Stimulated activated CD8-positive, alpha-beta memory T cell treated with anti-CD3 and anti-CD28 coated beads, Interleukin-2, amount 100 ng/mL, for 1 hour (primary cell): ENCODE measurements at places on chromosomes 1 and 21.
A peak's percentile ranks its signal among the peaks of the same experiment; 100 is the strongest.

DNA sequence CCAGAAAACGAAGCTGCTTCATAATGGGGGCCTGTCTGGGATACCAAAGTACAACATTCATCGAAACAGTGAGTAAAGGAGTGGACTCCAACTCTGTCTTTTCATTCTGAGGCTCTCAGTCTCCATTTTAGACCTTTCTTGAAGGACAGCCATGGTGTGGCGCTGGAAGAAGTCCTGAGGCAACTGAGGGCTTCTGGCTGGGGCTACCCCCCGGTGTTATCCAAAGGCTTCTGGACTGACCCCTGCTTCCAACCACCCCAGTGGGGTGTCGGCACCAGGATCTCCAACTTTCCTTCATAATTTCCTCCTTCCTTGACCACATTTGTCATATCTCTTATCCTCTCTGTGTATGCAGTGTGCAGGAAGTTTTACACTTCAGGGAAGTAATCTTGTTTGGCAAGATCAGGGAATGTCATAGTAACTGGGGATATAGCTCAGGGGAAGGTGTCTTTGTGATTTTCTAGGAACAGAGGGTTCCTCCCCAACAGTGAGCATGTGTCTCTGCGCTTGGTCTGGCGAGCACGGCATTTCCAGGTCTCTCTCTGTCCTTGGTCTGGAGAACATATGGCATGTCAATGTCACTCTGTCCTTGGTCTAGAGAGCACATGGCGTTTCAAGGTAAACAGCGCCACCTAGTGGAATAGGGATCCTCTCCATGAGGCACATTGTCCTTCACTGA lies 19.4 kb upstream of the BSDC1 start:
- peak; percentile 54 for DNase-seq

- DNase-seq: no peak
Measured at GRCh38 chr1:66788231-66788939, 12.7 kb downstream of the INSL5 start.

DNA sequence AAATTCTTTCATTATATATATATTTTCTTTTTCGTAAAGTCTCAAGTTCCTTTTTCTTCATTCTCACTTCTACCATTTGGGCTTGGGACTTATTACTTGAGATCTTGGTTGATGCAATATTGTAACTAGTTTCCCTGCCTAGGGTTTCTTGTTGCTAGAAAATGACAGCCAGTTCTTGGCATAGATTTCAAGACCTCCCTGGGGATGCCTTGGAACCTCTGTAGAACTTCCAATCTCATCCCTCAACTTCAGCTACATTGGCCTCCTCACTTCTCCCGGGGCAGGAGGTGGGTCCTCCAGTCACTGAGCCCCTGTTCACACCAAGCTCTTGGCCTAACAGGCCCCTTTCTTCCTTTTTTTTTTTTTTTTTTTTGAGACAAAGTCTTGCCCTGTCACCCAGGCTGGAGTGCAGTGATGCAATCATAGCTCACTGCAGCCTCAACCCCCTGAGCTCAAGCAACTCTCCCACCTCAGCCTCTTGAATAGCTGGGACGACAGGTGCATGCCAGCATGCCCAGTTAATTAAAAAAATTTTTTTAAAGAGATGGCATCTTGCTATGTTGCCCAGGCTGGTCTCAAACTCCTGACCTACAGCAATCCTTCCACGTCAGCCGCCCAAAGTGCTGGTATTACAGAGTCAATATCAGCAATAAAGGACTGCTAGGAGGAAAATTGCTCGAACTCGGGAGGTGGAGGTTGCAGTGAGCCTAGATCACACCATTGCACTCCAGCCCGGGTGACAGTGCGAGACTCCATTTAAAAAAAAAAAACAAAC lies 33.1 kb downstream of the MAP3K7CL start:
- no peak for DNase-seq

DNA sequence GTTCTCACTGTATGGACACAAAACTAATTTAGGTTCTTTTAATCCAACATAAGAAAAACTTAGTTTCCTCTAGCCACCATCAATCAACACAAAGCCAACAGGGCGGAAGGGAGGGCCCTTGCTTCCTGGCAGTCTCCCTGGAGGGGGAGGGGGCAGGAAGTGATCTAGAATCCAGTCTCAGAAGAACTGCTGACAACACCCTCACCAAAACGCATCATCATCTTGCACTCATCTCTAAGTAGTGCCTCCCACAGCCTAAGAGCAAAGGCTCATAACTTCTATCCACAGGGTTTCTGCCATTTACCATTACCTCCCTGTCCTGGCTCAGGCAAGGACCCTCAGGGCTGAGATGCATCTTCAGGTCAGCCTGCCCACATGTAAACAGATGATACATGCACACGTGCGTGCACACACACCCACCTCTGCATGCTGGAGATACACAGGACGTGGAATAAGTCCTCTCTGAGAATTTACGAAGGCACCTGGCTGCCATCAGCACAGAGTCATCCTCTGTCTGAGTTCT lies 20.5 kb downstream of the HIVEP3 start:
- DNase-seq: no peak

DNA sequence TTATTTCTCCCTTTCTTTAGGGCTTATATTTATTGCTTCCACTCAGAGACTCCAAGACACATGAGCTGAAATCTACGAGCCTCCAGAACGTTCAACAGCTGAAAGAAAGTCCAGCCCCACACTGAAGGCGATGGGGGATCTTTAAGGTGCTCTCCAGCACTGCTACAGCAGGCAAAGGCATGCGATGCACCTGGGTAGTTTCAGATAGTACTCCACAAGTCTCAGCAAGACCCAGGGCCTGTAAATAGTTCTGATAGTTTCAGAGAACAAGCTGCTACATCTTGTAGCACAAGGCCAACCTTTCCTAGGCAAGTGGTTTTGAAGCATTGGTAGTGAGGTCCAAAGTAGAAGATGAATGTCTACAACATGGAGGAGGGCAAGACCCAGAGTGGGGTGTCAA lies 2.2 kb upstream of the HSD3B1 start:
- no peak for DNase-seq

DNA sequence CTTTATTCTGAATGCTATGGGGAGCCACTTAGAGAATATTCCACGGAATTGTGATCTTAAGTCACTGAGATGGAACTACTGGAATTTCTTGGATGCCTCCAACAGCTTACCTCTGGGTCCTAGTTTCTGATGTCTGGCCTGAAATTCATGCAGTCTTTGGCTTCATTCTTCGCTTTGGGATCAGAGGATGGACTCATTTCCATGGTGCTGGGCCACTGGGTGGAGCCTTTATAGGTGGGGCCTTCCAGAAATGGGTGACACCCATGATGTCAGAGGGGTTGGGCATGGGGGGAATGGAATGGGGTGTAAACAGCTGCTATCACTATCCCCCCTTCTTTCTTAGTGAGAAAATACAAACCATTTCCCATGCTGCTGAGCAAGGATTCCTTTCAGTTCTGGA lies 73.7 kb upstream of the FGGY start:
- DNase-seq: no peak

- DNase-seq: no peak
Measured at GRCh38 chr1:36083635-36084496, at the start of gene TEKT2. TSS of gene TEKT2 (plus strand) at chr1:36084094. CDS start at chr1:36084922, 828 bp downstream.

DNA sequence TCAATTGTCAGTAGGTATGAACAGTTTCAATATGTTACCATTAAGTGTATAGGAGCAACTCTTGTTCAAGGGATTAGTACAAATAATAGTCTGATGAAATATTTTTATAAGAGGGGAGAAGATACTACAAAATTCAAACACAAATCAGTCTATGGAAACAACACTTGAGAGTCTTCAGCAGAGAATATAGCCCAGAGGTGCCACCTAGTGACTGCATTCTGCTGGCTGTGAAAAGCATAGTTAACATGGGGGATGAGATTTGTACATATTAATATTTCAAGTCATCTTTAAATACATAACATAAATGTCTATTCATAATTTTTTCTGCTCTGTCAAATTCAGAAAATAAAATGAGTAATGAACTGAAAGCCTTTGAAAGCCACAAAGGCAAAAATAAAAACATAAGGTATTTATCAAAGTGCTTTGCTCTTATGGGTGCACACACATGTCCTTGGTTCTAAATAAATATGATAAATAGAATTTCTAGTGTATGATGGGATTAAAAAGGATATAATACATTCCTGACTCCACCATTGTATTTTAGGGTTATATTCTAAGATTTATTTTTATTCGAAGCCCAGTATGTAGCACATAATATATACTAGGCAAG lies 440.9 kb upstream of the ZRANB2 start:
- no peak for DNase-seq

GRCh38 chr21:43740497-43741156 lies 21.7 kb downstream of the PDXK start:
- no peak for DNase-seq

- no peak for DNase-seq
Measured at GRCh38 chr1:205782627-205783432, 7.5 kb upstream of the RAB29 start.

DNA sequence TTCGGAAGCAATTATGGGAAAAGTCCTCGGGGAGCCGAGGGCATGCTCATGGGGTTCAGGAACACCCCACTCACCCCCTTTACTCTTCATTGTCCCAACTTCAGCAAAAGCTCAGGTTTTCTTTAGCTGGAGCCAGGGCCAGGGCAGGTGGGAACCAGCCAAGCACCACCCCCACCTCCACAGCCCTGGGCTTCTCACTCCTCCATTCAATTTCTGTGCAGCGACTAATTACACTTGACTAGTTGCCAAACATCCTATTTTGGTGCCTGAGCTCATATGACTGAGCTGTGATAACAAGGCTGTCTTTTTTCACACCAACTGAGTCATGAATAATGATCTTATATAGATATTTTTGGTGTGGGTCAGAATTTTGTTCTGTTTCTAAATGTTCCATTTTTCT lies 257.2 kb upstream of the AJAP1 start:
- no peak for DNase-seq

- DNase-seq: no peak
Measured at GRCh38 chr1:229645324-229645993, 19.4 kb downstream of the URB2 start.

- no peak for DNase-seq
Measured at GRCh38 chr1:17186216-17186909, 18.6 kb upstream of the PADI1 start.

DNA sequence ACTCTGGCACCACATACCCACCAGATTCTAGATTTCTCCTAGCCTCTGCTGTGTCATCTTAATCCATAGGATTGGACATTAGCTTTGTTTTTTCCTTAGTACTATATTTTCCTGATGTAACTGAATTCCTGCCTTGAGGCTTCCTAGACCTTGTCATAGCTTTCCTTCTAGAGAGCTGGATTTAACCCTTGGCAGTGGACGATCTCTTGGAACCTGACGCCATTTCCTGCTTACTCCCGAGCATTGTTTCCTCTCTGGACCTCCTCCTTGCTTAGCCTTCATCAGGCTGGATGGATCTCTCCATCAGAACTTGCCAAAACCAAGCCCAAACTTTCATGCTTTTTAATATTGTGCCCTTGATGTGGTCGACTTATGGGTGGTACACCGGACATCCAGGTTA lies 1.5 kb downstream of the APOBEC4 start:
- DNase-seq: no peak

- DNase-seq: no peak
Measured at GRCh38 chr1:168135116-168135920, 1.4 kb downstream of the GPR161 start.

- no peak for DNase-seq
Measured at GRCh38 chr1:55043011-55043410, 3.7 kb downstream of the PCSK9 start.

DNA sequence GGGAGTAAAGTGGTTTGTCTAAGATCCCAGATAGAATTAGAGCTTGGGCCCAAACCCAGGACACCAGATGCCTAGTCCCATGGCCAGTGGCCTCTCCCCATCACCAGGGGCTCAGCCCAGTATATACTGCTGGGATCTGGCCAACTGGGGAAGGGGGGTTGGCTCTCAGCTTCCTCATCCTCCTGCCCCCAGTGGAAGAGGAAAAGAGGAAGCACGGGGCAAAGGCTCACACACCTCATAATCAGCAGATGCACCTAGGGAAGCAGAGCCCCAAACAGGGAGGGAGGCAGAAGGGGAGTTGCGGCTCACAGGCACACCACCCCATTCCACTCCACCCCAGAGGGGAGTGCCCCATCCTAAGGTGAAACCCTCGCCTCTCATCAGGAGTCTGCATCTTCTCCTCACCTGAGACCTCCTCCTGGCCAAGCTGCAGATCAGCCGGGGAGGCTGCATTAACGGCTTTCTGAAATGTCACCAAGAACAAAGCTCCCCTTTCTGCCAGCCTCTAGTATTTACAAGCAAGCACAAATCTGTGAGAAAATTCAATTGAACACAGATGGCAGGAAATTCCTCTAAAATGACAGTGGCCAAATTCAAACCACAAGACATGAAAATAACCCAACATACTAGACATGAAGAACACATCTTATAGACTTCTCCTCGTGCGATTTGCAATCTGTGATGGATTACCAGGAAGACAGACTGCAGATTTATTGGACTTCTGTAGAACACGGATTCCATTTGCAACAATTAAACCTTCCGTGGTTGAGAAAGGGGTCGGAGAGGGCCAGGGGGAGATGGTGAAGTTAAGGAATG lies 82.8 kb downstream of the GLIS1 start:
- DNase-seq: no peak

DNA sequence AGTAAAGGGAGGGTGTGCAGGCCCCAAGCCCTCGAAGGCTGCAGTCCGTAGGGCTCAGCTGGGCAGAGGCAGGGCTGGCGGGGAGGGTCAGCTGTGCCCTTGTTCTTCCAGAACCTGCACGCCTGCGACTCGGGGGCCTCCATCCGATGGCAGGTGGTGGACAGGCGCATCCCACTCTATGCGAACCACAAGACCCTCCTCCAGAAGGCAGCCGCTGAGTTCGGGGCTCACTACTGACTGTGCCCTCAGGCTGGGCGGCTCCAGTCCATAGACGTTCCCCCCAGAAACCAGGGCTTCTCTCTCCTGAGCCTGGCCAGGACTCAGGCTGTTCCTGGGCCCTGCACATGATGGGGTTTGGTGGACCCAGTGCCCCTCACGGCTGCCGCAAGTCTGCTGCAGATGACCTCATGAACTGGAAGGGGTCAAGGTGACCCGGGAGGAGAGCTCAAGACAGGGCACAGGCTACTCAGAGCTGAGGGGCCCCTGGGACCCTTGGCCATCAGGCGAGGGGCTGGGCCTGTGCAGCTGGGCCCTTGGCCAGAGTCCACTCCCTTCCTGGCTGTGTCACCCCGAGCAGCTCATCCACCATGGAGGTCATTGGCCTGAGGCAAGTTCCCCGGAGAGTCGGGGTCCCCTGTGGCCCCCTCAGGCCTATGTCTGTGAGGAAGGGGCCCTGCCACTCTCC lies 13.6 kb upstream of the LRRC3 start:
- DNase-seq: no peak

- no peak for DNase-seq
Measured at GRCh38 chr1:12370333-12370975, 140.6 kb downstream of the VPS13D start.

DNA sequence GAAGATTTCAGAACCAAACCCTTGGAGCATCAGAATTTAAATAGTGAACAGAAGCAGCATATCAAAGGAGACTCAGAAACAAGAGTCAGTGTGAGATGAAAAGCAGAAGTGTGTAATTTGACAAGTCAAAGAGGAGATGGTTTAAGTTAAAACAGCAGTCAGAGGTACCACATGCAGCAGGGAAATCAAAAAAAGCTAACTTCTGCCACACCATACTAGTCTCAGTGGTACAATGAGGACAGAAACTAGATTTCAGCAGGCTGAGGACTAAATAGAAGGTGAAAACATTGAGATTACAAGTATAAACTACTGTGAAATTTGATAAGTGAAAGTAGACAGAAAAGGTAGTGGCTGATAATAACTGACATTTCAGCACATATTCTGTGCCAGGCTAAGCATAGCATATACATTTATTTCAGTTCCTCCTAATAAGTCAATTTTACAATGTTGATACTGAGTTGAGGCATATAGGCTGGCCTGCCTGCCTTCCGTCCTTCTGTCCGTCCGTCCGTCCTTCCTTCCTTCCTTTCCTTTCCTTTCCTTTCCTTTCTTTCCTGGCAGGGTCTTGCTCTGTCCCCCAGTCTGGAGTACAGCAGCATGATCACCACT lies 12.6 kb downstream of the SUCO start:
- DNase-seq: no peak
